ENCODE measurements at places on chromosomes 7 and 10. TPM values are rescaled to one million over a fixed set of nuclear protein-coding genes. Genes with fewer than 3 reads are reported as not detected.

Gene KIAA1217
- polyA plus RNA-seq: 6.6 TPM

Gene TMEM236
- polyA plus RNA-seq: 0.01 TPM

DNA sequence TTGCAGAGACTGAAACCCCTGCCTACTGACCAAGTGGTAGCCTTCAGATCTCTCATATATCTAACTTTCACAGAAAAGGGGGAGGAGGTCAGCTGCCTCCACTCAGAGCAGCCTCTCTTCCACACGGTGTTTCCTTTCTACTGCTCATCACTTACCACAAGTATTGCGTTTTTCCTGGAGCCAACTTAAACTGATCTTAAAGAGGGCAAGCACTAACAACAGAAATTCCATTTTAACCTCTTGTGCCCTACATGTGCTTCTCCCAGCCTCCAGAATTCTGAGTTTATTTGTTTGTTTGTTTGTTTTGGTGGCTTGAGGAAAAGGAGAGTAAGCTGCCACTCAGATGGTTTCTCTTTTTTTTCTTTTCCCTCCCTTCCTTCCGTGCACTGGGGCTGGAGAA lies 19.1 kb downstream of the SKIDA1 start:
- no peak for DNase-seq

DNA sequence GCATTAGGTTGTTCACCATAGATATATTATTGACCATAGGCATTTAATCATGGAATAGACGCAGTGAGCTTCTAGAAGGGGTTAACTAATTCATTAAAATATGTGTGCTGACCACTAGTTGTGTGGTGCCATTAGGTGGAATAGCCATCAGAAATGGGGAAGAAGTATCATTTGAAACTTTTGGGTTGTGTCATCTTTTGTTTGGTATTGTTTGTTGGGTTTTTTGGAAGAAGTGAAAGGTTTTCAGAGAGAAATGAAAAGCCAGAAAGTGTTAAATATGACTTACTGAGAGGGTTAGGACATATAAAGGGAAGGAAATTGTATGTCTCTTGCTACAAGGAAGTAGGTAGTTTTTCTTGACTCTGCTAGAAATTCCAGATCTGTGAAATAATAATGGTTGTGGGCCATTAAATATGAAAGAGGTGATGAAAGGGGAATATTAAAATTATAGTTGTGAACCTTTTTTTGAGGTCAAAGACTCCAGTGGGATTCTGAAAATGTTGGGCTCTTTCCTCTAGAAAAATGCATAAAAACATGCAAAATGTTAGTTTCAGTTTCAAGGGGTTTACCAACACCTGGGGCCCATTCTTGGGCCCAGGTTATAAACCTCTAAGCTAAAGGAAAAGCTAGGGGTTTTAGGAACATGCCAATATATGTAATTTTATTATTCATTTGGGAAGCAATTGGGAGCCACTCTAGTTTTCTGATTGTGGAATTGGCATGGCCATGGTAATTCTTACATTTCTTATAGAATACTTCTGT lies 348.5 kb downstream of the BBS9 start:
- DNase-seq: no peak

GRCh38 chr7:131106681-131107336 lies 220.9 kb upstream of the MKLN1 start:
- no peak for DNase-seq

Gene C7orf33
- not detected for polyA plus RNA-seq

Gene JCAD
- polyA plus RNA-seq: 41.2 TPM

- DNase-seq: no peak
Observed at GRCh38 chr7:98321301-98321700, 39.8 kb downstream of the BRI3 start.

Data from AG04450 (cell line).